ENCODE measurements at places on chromosomes 7 and 10. TPM values are rescaled to one million over a fixed set of nuclear protein-coding genes. Genes with fewer than 3 reads are reported as not detected.

DNA sequence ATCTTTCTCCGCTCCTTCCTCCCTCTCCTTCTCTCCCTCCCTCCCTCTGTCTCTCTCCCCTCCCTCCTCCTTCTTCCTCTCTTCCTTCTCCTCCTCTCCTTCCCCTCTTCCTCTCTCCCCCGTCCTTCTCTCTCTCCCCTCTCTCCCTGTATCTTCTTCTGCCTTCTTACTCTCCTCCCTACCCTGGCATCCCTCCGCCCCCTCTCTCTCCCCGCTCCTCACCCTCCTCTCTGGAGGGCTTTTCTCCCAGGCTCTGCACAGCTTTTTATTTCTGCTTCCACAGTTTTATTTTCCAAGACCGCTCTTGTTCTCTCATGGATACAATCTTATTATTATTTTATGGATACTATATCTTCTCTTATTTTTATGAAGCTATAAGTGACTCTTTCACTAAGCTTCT, 32.6 kb downstream of the AP5Z1 start:
- DNase-seq = no peak

- DNase-seq = no peak
Observed at GRCh38 chr7:21884496-21884895, 61.2 kb downstream of the CDCA7L start.

DNA sequence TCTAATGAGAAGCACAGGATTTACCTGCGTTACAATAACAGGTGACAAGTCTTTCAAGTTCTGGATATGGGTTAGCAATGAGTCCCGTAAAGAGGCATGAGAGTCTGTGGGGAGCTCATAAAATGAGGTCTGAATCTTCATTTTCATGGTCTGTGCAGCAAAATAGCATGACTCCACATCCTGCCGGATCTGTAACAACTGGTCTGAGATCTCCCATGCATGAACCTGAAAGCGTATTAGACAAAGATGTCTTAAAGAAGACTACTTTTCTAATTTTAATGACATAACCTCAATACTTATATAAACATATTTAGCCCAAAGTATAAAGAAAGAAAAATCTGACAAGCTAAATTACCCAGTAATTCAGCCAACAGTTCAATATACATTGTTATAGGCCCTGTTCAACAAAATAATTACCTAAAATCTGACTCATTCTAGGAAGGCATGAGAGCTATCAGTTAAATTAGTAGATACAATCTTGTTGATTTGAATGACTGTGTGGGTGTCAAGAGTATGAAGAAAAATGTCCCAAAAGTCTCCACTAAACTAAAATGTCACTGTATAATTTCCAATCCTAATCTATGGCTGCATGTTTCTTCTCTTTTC, 36.9 kb downstream of the TNPO3 start:
- DNase-seq = no peak

DNA sequence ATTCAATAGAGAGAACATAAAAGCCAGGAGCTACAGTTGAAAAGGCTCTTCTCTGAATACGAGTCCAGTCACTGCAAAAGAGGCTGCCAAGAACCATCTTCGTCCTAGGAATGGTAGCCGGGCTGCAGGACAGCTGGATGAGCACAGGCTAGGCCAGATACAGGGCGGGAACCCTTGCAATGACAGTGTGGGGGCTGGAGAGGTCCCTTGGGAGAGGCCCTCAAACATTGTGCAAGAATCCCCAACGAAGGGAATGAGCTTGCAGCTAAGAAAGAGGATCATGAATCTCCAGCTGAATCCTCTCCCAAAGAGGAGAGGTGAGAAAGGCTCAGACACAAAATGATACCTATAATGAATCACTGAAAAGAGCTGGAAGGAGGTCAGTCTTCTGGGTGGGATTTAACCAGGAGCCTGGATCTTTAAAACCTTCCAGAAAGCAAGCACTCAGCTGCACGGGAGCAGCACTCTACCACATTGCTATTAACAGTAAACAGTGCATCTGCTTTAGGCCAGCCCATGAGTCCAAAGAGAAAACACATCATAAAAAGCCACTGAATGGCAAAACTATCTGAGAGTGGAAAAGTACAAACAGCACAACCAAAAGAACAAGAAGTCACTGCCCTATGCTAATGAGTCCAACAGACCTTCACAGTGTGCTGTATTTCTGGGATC, 287.9 kb downstream of the TNS3 start:
- no peak for DNase-seq

GRCh38 chr7:131827421-131827820, 271.0 kb upstream of the PODXL start:
- DNase-seq = no peak

- DNase-seq = no peak
Observed at GRCh38 chr10:68106656-68107055, 2.6 kb upstream of the MYPN start.

DNA sequence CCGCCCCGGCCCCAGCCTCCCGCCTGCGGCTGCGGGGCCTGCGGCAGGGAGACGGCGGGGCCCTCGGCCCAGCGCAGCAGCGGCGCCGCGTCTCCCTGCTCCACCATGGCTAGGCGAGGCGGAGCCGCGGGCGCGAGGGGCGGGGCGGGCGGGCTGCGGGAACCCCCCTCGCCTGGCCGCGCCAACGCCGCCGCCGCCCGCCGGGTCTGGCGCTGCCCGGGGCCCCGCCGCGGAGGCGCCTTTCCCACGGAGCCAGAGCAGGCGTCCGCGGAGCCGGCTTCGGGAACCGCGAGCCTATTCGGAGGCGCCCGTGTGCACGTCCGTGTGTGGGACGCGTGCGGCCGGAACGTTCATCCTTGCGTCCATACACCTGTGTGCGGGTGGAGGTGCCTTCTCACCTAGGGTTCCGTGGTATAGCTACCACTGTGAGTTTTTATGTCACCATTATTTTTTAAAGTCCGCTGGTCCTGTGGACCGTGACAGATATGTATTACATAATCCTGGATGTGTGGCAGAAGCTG, at the start of gene DENND11:
TSS of gene DENND11 (minus strand) at position 120 of the 521 bp plus-strand sequence. CDS start at position 107, 13 bp downstream.
- peak; percentile 47 for DNase-seq

DNA sequence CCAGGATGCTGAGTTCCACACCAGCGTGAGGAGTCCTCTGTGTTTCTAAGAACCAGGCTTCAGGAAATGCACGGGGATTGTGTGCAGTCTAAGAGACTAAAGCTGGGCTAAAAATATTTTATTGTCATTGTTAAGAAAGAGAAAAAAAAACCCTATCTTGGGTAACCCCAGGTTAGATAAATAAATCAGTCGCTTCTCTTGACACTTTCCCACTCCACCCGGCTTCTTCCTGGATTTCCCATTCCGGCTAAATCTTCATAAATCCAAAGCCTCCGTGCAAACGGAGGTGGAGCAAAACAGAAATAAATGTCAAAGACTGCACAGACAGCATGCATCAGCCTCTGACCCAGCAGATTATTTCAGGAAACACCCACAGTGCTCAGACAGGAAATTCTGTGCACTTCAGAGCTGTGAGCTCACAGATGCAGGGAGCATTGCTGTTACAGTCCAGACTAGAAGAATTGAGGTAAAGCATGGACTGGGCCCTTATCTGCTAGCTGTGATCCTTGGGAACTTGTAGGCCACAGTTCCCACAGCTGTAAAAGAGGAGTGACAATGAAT, 44.8 kb upstream of the GRID1 start:
- DNase-seq = peak; percentile 64

DNA sequence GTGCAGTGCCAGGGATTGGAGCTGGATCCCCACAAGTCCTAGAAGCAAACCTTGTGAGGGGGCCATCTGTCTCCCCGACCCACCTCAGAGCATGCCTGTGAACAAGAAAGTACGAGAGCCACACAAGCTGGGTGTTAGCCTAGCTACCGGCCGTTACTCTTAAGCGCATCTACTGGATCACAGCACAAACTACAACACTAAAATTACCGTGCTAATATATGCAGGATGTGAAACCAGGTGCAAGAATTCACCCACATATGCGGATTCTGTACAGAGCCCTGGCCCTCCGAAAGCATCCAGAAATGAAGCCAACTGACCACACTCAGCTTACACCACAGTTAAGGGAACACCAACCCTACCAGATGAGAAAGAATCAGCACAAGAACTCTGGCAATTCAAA, 16.0 kb upstream of the PRSS1 start:
- no peak for DNase-seq

DNA sequence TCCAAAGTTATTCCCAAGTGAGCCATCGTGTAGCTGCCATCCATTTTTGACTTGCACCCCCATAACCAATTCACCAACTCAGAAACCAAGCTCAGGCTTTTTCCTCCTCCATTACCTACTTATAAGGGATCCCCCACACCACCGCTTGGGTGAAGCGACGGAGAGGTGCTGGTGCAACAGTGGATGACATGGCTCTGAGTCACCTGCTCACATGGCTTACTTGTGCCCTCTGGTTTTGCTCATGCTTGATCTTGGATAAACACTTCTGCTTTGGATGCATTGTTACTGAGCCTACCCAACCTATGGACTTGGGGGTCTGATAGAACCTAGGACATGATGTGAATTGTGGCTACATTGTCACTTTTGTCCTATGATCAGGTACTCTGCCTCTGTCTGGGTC, 12.0 kb upstream of the AKR1B1 start:
- no peak for DNase-seq

Gene NPY4R2
- not detected for total RNA-seq

Gene OR2A2
- not detected for total RNA-seq

Gene KEL
- total RNA-seq = 1.2 TPM

Gene IPMK
- 8.1 TPM for total RNA-seq

Gene PHF14
- 38.6 TPM for total RNA-seq

Gene SPDYE2
- not detected for total RNA-seq

Gene ZNF212
- 9.0 TPM for total RNA-seq

Gene GRID1
- not detected for total RNA-seq
